AML-193 (cell line): ENCODE measurements at places on chromosomes 5 and 9.

- no peak for DNase-seq
Measured at GRCh38 chr9:120916588-120916987, 10.0 kb downstream of the TRAF1 start.

DNA sequence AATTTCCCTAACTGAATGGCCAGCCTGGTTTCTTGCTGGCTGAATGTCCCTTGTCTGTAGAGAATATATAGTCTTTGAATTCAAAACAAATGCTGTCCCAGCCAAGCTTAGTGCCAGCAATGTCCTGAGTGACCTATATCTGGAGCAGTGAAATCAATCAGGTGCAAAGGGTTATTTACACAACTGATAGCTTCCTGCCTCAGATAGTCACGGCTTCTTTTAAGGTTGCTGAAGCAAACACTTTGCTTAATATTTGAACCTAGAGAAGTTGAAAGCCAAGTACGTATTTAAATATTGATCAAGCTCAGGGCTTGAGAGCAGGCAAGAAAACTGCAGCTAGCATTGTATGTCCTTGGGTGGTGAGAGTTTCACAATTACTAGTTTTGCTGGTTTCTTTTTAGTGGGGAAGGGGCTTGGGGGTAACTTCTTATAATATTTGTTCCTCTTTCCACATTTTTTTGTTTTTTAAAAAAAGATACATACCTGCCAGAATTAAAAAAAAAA, 2.0 kb upstream of the ARHGEF28 start:
- no peak for DNase-seq

- DNase-seq: peak; percentile 33
Measured at GRCh38 chr9:76608575-76609273, 149.7 kb downstream of the GCNT1 start.

- no peak for DNase-seq
Measured at GRCh38 chr9:93221044-93221443, 37.1 kb downstream of the WNK2 start.

DNA sequence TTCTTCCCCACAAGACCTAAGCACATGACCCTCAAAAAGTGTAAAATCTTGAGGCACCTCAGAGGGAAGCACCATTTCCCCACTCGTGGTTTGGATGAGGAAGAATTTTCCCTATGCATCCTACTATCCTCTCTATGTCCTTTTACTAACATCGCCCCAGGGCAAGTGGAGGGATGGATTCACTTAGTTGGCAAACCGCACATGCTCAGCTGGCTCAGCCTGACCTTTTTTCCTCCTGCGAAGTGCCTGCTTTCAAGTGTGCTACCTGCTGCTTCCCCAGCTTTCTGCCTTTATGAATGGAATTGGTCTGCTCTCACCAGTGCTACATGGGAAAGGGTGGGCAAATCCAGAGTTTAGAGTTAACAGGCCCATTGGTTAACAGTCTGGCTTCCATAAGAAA, 56.6 kb upstream of the IFNK start:
- DNase-seq: no peak
